ENCODE measurements at places on chromosomes 5 and 9. TPM values are rescaled to one million over a fixed set of nuclear protein-coding genes. Genes with fewer than 3 reads are reported as not detected.

NR5A1 gene
- not detected for polyA plus RNA-seq

- H3K27me3 ChIP-seq: no peaks in the 10 kb centered on the region
- peak overlapping the region; percentile 26 for H3K4me3 ChIP-seq
- H3K27ac ChIP-seq: no peak overlapping the region
- no peaks in the 10 kb centered on the region for H3K36me3 ChIP-seq
- DNase-seq: no peak
- peaks cover 3% of the 10 kb centered on the region for H3K4me1 ChIP-seq
Observed at GRCh38 chr5:33891446-33891787, 373 bp downstream of the ADAMTS12 start.

TOR2A gene
- 17.2 TPM for polyA plus RNA-seq

PDCD1LG2 gene
- polyA plus RNA-seq: 19.4 TPM

BAAT gene
- 0.02 TPM for polyA plus RNA-seq

UNC5A gene
- polyA plus RNA-seq: 0.55 TPM

DNA sequence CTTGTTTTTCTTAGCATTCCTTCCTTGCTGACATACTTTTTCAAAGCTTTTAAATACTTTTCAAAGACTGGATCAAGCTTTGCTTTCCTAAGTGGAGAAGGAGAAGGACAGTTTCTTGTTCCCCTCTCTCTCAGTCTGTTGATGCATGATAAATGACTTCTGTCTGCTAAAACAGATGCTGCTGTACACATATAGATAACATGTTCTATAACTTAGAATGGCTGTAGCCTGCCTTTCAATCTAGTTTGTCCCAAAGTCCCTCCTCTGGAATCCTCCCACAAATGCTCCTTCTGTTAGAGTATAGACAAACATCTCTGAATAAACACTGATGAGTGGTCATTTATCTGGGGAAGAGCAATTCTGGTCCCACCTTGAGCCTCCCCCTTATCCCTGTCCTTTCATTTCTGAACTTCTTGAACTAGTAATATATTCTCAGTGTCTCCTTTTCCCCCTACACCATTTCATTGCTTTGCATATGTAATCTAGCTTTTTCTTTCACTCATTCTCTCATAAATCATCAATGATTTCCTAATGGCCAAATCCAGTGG is 5.4 kb upstream of the HEMGN start:
- no peak overlapping the region for H3K4me3 ChIP-seq
- no peak overlapping the region for H3K27ac ChIP-seq
- H3K27me3 ChIP-seq: peaks cover 8% of the 10 kb centered on the region
- H3K4me1 ChIP-seq: no peaks in the 10 kb centered on the region
- no peak for DNase-seq
- H3K36me3 ChIP-seq: no peaks in the 10 kb centered on the region

GPR21 gene
- not detected for polyA plus RNA-seq

DNA sequence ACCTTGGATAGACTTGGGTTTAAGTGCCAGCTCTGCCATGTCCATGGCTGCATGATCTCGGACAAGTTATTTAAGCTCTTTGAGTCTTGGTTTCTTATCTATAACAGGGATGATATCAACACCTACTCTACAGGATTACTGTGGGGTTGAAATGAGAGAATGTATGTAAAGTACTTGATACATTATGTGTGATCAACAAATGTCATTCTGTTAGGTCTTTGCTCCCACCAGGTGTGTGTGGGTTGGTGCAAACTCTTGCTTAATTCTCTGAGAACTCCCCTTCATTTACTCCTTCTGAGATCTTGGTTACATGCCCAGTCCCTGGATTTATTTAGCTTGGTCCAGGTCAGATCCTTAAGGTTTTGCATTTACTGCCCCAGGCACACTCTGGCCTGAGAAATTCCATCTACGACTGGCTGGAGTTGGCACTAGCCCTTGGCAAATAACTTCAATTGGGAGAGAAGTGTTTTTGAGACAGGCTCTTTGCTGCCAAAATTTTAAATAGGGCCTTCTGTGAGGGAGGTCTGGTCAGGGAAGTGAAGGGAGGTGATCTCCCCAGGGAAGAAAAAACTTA is 63.5 kb upstream of the KLF9 start:
- no peak overlapping the region for H3K27ac ChIP-seq
- H3K4me1 ChIP-seq: peaks cover 10% of the 10 kb centered on the region
- H3K27me3 ChIP-seq: no peaks in the 10 kb centered on the region
- H3K4me3 ChIP-seq: no peak overlapping the region
- H3K36me3 ChIP-seq: no peaks in the 10 kb centered on the region
- DNase-seq: no peak

DNA sequence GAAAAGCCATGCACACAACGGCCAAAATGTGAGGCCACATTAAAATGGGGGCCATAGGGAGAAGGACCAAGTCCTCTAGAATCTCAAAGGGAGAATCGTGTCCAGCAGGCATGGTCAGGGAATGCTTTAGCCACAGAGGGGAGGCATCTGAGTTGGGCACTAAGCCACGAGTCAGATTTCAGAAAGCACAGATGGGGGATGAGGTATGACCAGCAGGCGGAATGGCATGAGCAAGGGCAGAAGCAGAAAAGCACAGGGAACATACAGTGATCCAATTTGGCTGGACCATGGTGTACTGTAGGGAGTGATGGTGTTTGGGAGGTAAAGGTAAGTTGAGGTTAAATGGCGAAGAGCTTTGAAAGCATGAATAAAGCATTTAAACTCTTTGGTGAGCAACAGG is 214.6 kb downstream of the TLE1 start:
- no peak for DNase-seq
- no peak overlapping the region for H3K27ac ChIP-seq
- H3K4me3 ChIP-seq: no peak overlapping the region

DNA sequence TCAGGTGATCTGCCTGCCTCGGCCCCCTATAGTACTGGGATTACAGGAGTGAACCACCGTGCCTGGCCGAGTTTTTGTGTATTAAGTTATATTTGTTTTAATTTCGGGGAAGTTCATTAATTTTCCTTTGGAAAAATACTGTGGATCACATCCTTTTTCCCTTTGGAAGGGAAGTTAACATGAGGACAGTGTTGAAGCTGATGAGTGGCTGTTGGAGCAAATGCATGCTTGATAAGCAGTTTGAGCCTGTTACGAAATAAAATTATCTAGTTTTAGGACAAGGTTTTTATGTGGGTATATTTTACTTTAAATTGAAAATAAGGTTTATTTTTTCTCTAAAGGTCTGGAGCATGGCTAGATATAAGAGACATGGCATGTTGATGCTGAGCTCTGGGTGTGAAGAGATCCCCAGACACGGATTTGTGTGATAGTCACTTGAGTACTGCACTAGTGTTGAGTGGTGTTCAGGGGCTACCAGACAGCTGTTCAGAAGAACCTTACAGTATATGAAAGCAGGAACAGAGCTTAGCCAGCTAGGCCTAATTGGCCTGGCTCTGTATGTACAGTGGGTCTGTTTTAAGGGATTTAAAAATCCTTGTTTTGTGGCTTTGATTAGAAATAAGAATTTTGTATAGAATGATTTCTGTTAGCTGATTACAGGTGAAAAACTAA is 17.4 kb downstream of the LMNB1 start:
- peaks cover 6% of the 10 kb centered on the region for H3K4me1 ChIP-seq
- no peak for DNase-seq
- no peak overlapping the region for H3K4me3 ChIP-seq
- H3K27ac ChIP-seq: no peak overlapping the region
- no peaks in the 10 kb centered on the region for H3K27me3 ChIP-seq

DNA sequence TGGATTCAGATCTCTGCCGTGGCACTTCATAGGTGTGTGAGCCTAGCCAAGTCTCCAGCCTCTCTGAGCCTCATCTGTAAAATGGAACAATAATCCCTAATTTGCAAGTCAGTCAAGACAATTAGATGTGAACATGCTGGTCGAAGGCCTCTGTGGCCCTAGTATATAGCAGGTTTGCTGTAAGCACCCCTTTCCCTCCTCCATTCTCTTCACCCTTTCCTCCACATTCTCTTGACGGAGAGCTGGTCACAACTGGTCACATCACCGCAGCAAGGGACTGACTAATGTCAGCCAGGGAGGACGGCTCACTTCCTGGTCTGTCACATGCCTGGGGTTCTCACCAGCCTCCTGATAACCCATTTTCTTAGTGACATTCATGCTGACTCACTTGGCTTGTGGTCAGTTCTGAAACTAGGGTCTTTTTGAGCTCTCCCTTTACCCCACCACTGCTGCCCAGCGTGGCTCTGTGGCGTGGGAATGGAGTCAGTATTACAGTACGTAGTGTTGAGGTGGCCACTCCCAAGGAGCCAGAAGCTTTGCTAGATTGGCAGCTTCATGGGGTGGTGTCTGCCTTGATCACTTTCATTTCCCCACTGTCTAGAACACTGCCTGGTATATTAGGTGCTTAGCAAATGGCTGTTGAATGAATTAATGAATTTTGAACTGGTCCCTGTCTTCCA is 47.8 kb downstream of the ERGIC1 start:
- no peak overlapping the region for H3K27ac ChIP-seq
- H3K27me3 ChIP-seq: no peaks in the 10 kb centered on the region
- peaks cover 6% of the 10 kb centered on the region for H3K36me3 ChIP-seq
- H3K4me3 ChIP-seq: no peak overlapping the region
- no peaks in the 10 kb centered on the region for H3K4me1 ChIP-seq

GRCh38 chr5:112163435-112163834 is 255.6 kb downstream of the EPB41L4A start:
- no peak overlapping the region for H3K4me3 ChIP-seq
- H3K4me1 ChIP-seq: no peaks in the 10 kb centered on the region
- no peak for DNase-seq
- H3K27me3 ChIP-seq: no peaks in the 10 kb centered on the region
- no peak overlapping the region for H3K27ac ChIP-seq
